Stimulated activated CD4-positive, alpha-beta T cell treated with anti-CD3 and anti-CD28 coated beads, Interleukin-1b, Interleukin-23, amount 100 ng/mL, for 48 hours (primary cell): ENCODE measurements at places on chromosomes 4 and X.

- no peak for DNase-seq
These were observed 272.9 kb downstream of the PPP1R2C start for GRCh38 chrX:42505016-42505415.

GRCh38 chrX:95762716-95763115 is 921.9 kb upstream of the DIAPH2 start:
- DNase-seq = no peak

GRCh38 chr4:127968586-127968985 is 3.4 kb downstream of the ABHD18 start:
- DNase-seq = no peak

- DNase-seq = no peak
These were observed 24.2 kb downstream of the PNMA6F start for GRCh38 chrX:153297376-153297775.

DNA sequence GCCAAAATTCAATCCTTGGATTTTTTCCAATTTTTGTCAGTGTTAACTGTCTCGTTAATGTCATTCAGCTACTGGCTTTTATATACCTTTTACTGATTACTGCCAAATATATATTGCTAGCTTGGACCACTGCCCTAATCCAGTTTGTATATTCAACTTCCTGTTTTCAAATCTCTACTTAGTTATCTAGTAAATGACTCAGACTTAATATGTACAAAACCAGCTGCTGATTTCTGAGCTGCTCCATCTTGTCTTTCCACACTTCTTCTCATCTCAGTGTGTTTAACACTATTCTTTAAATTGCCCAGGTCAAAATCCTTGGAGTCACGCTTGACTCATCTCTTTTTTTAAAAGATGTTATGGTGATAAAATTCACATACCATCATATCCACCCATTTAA is 1196.7 kb downstream of the RAPGEF2 start:
- no peak for DNase-seq

- DNase-seq = no peak
These were observed 117.7 kb downstream of the CRLF2 start for GRCh38 chrX:1094566-1095333.

GRCh38 chrX:57951666-57952319 is 41.5 kb upstream of the ZXDA start:
- DNase-seq = no peak
